ENCODE measurements at places on chromosomes 3 and 15. TPM values are rescaled to one million over a fixed set of nuclear protein-coding genes. Genes with fewer than 3 reads are reported as not detected.

GRCh38 chr15:53458736-53459135, 300.7 kb downstream of the WDR72 start:
- DNase-seq, result no peak

DNA sequence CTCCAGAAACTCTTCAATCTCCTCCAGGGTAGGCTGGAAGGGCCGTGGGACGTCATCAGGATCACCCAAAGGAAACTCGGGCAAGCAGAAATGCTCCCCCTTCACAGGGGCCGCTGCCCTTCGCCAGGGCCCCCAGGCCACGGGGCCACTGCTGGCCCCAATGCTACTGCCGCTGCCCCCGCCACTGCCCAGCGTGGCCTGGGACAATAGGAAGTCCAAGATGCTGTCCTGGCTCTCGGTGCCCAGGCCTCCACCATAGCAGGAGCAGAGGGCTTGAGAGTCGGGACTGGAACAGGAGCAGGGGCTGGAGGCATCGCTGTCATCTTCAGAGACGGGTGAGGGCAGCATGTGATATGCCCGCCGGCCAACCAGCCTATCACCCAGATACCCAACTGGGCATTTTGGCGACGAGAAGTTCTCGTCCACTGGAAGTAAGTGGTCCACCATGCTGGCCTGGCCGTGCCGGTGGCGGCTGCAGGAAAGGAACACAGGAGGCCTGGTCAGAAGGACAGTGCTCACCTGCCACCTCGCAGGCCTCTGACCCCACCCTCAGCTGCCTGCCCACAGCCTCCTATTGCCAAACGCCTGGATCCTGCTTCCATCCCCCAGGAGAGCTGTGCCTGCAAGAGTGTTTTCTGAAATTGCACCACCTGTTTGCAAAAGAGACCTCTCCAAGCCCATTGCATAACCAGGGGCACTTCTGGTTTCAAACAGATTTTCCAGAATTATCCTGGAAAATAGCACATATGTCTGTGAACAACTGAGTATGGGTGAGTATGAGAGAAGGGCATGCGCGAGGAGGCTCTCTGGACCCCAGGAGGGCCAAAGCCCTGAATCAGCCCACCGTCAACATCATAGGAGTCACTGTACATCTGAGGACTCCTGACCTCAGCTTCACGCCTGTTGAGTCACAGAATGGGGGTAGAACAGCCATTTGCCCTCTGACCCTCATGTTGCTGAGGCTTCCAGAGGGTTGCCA, 4.4 kb downstream of the KLF15 start:
- no peak for DNase-seq

GRCh38 chr3:42728056-42728455, 25.5 kb upstream of the HHATL start:
- DNase-seq, result peak; percentile 60

- DNase-seq, result no peak
Observed at GRCh38 chr3:9062570-9062969, 99.3 kb upstream of the RAD18 start.

GRCh38 chr3:113214917-113215595, 3.7 kb downstream of the BOC start:
- DNase-seq, result no peak

Gene EOMES
- total RNA-seq, result 0.16 TPM

Gene CFAP91
- total RNA-seq, result 3.1 TPM

Gene DUOXA2
- not detected for total RNA-seq
